ENCODE measurements at places on chromosomes 2 and 18.

GRCh38 chr2:240564561-240565332, 3.5 kb upstream of the RNPEPL1 start:
- DNase-seq, result no peak

DNA sequence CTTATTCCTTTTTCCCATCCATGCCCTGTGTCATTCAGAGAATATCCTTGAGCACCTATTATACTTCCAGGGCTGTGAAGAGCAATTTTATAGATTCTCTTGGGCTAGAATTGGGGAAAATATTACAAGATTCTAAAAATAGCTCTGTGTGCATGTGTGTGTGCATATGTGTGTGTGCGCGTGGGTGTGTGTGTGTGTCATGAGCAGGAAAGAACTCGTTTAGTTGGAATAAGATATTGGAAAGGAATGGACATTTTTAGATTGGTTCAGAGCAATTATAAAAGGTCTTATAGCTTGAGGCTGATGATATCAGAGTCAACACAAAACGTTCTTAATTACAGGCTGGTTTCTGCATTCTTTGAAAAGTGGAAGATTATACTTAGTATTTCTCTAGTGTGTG, 212.1 kb upstream of the COPS8 start:
- no peak for DNase-seq

- no peak for DNase-seq
Measured at GRCh38 chr18:46335534-46336101, 231.4 kb downstream of the HAUS1 start.

GRCh38 chr2:15674637-15675455, 83.2 kb downstream of the DDX1 start:
- no peak for DNase-seq

- DNase-seq, result peak; percentile 64
Measured at GRCh38 chr2:64404002-64404731, 49.8 kb upstream of the LGALSL start.

DNA sequence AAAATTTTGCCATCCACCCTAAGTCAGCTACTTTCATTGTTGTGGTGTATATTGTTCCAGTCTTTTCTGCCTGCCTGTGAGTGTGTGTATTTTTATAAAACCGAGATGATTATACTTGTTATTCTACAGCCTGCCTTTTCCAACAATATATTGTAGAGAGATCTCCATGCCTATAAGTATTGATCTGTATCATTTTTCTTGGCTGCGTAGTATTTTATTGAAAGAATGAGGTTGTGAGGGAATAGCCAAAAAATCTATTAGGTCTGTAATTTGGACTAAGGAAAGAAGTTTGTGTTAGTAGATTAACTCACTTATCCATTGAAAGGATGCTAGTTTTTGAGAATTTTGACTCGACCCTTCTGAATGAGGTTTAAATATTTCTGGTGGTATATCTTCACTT, 34.9 kb downstream of the PPM1B start:
- no peak for DNase-seq

- DNase-seq, result peak; percentile 53
Measured at GRCh38 chr2:129903586-129904425, 75.7 kb upstream of the RAB6C start.

DNA sequence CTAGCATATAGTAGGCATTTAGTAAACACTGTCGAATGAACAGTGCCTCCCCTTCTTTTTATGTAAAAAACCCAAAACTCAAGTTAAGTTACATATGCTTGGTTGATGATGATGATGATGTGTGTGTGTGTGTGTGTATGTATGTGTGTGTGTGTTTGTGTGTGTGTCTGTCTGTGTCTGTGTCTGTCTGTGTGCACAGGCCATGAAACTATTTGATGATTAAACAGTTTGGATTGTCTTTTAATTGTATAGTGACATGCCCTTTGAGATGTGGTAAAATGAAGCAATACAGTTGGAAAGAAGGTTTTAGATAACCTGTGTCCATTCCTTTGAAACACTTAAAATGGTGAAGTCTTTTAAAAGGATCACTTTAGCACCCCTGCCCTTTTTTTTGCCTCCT, 105.6 kb downstream of the MAP4K4 start:
- no peak for DNase-seq

GRCh38 chr2:227124811-227125210, 39.2 kb downstream of the COL4A4 start:
- no peak for DNase-seq

GRCh38 chr2:19120181-19120580, 238.2 kb downstream of the OSR1 start:
- no peak for DNase-seq

DNA sequence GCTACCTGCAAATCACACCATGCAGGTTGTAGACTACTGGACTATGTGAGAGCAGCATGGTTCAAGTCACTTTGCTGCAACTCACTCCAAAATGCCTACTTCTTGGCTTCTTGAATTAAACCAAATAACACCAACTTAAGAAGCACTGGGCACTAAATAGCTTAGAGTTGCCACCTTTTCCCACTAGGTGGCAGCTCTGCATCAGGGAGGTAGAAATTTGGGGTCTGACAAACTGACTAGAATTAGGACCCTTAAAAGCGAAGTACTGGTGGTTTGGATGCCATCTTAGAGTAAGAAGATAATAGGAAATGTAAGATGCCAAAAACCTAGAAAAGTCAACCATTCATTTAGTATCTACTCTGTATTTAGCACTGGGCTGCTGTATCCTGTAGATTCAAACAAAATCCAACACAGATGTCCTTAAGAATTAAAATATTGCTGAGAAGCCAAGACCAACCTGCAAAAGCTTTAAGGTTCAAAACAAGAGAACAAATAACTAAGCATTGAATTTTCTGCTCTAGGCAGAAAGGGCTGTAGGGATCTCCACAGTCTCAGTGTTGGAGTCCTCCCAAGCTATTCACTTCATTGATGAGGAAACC, 65.5 kb downstream of the CCBE1 start:
- no peak for DNase-seq
